ENCODE measurements at places on chromosomes 2 and 18.
A peak's percentile ranks its signal among the peaks of the same experiment; 100 is the strongest.

- DNase-seq: peak; percentile 17
Observed at GRCh38 chr2:71548646-71549425, 95.5 kb downstream of the DYSF start.

- no peak for DNase-seq
Observed at GRCh38 chr18:32920796-32921787, 148.3 kb upstream of the KLHL14 start.

- DNase-seq: peak; percentile 18
Observed at GRCh38 chr2:157149270-157149669, 108.2 kb upstream of the GALNT5 start.

GRCh38 chr2:215218587-215219577, 80.5 kb upstream of the ABCA12 start:
- DNase-seq: no peak

GRCh38 chr2:96551605-96552314, 15.2 kb downstream of the ARID5A start:
- DNase-seq: no peak

GRCh38 chr2:238113611-238114010, 13.5 kb downstream of the ESPNL start:
- DNase-seq: no peak

DNA sequence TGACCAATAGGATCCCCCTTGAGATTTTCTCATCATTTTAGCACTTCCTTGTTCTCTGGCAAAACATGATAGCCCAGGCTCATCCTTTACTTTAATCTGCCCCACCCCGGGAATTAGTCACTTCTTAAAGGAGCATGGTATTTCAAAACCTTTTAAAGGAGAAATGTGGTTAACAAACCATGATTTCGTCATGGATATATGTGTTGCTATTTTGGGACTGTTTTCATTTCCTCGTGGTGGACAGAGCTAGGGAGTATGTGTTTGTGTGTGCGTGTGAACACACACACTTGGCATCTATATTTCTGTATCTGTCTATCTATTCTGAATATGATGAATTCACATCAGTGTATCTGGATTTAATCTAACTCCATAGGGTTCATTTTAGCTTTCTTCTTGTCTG, 128.1 kb downstream of the BIRC6 start:
- DNase-seq: no peak

DNA sequence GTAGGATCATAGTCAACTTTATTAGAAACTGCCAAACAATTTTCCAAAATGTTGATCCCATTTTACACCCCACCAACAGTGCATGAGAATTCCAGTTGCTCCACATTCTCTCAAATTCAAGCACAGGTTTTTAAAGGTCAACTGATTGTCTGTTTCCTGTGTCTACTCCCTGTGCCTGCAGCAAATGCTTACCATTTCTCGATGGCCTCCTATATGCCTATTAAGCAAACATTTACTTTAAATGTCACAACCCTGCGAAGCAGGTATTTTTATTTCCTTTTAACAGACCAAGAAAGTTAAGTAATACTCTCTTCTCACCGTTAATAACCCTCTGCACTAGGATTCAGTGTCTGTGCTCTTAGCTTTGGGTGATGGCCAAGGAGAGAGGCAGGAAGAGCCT, 163.8 kb upstream of the EPB41L3 start:
- DNase-seq: no peak

DNA sequence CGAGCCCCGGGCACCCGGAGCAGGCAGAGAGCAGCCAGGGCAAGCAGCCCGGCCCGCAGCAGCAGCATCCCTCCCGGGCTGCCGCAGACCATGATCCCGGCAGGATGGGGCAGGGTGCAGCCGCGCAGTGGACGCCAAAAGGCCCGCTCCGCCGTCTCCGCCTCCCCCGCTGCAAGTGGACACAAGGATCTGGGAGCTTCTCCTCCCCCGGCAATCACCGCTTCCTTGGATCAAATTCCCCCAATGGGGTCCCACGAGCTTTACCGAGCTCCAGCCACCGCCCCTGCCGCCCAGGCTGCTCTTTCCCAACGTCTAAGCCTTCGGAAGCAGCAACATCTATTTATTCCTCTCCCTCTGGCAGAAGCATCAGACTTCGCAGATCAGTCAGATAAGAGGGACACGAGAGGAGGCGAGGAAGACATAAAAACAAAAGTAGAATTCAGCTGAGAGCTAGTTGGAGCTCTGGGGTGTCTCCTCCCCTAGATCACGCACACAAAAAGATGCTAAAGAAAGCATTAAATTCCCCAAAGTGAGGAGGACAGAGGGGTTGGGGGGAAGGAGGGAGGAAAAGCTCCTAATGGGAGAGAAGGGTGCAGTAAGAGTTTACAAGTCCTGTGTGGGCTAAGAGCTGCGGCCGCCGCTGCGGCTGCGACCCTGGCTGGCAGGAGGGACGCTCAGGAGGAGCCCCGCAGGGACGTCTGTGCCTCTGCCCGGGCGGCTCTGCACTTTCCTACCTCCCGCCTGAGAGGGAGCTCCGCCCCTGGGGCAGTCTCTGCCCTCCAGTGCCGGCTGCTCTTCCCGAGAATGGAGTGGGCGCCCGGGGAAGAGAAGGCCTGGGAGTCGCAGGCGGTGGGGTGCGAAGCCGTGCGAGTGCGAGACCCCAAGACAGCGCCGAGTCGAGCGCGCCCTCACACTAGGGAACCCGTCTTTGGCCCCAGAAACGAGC, at the start of gene FRZB:
TSS of gene FRZB (minus strand) at position 177 of the 946 bp plus-strand sequence. CDS start at position 92, 85 bp downstream.
- peak; percentile 72 for DNase-seq

DNA sequence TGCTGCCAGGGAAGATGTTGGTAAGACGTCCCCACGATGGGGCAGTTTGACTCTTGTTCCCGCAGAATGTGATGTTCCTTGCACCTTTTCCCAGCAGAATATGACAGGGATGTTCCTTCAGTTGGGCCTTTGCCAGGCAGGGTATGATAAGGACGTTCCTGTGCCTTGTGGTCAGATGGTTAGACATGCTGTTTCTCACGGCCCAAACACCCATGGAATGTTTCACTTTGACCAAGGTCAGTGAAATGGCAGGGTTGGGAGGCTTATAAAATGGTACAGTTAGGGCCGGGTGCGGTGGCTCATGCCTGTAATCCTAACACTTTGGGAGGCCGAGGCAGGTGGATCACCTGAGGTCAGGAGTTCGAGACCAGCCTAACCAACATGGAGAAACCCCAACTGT, 40.3 kb upstream of the YPEL5 start:
- DNase-seq: no peak

DNA sequence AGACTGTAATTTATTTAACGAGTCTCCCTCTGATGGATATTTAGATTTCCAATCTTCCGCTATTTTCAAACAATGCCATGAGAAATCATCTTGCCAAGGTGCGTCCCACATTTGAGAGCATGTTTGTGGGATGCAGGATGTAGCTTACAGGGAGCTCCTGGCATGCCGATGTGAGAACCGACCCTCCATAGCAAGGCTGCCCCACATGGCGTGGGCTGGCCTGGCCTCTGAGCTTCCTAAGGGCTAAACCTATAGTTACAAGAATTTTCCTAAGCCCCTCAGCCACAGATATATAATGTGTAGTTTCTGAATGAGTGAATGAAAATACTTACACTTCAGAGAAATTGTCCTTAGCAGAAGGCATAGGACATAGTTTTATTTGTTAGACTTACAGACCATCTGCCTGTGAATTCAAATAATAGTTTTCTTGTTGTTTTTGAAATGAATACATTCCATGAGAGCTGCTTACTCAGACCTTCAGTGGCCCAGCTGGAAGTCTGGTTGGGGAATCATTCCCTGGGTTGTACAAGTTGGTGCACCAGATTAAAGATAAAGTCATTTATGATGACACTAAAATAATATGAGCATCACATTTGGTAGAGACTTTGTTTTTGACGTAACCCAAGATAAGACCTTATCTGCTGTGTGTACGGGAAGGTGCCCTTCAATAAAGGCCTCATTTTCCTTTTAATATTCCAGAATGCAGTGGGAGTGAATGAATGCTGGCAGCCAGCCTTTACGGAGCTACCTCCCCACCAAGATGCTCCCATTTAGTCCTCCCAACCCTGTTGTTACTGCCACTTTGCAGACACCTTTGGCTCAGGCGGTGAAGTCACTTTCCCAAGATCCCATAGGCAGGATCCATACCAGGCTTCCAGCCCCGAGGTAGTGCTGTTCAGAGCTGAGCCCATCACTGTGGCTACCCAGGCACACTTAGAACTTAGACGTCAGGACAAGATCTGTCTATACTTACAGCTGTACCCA, 107.1 kb downstream of the GLI2 start:
- DNase-seq: no peak

- no peak for DNase-seq
Observed at GRCh38 chr2:216029416-216030129, 16.2 kb upstream of the MREG start.

- no peak for DNase-seq
Observed at GRCh38 chr2:84732897-84733778, 147.7 kb downstream of the TRABD2A start.

- DNase-seq: peak; percentile 84
Observed at GRCh38 chr2:154452906-154453493, 245.5 kb upstream of the KCNJ3 start.

DNA sequence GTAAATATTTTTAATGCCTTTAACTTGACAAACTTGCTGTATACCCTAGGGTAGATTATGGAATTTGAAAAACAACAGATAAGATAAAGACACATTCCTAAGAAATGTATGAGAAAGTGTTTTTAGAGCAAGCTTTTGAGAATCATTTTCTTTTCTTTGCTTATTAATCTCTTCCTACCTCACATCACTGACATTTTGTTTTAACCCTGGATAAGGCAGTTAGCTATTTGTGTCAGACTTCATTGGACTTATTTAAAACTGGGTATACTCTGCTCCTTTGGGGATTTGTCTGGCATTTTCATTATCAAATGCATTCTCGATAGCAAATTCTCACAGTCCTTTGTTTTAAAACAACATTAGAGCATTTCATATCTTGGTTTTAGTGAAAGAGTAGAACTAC, 17.2 kb downstream of the EML4 start:
- no peak for DNase-seq

GRCh38 chr2:207227062-207227748, 61.5 kb upstream of the KLF7 start:
- DNase-seq: no peak

DNA sequence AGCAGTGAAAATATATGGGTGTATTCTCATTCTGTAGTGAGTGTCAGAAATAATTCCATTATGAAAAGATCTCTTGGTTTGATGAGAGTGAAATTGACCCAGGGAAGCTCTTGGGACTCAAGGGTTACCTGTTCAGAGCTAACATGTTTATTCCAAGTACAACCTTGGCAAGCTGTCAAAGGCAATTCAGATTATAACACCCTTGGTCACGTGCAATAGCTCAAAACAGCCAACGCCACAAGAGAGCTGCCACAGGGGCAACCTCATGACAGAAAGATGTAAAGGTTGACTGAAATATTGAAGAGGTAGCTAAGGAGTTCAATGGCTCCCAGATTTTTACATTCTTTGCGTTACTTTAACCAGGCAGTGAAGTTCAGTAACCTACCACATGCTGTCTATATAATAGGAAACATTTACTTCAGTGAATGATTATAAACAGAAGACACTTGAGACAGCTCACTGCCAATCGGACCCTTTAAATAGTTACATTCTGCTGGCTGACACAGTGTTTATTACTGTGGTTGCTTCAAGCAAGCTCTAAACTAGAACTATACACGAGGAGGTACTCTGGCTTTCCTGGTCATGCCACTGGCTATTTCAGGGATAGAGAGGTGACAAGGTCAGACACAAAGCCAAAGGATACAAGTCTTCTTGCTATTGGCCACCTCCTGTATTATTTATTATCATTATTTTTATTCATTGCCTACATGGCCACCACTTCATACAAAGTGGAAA, 187.3 kb downstream of the PID1 start:
- DNase-seq: peak; percentile 62

DNA sequence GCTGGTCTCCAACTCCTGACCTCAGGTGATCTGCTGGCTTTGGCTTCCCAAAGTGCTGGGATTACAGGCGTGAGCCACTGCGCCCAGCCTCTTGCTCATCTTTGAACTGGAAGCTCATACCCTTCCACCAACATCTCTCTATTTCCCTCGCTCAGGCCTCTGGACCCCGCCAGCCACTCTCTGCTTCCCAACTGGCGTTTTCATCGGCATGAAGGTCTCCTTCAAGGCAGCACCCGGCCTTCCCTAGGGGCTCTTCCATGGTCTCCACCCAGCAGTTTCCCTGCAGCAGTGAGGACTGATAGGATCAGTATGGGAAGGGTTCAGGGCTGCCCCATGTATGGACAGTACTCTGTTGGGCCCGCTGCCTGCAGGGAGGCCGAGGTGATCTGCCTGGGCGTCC, 65.8 kb upstream of the HS6ST1 start:
- no peak for DNase-seq

- no peak for DNase-seq
Observed at GRCh38 chr2:31606509-31606908, 25.8 kb upstream of the SRD5A2 start.

GRCh38 chr2:216918088-216918680, 58.3 kb upstream of the TNP1 start:
- DNase-seq: no peak

GRCh38 chr2:55772109-55772980, 78.7 kb upstream of the PNPT1 start:
- DNase-seq: no peak

GRCh38 chr2:87403893-87404175, 344.1 kb upstream of the PLGLB2 start:
- DNase-seq: no peak

- DNase-seq: no peak
Observed at GRCh38 chr2:102540882-102541281, 67.9 kb downstream of the SLC9A4 start.

DNA sequence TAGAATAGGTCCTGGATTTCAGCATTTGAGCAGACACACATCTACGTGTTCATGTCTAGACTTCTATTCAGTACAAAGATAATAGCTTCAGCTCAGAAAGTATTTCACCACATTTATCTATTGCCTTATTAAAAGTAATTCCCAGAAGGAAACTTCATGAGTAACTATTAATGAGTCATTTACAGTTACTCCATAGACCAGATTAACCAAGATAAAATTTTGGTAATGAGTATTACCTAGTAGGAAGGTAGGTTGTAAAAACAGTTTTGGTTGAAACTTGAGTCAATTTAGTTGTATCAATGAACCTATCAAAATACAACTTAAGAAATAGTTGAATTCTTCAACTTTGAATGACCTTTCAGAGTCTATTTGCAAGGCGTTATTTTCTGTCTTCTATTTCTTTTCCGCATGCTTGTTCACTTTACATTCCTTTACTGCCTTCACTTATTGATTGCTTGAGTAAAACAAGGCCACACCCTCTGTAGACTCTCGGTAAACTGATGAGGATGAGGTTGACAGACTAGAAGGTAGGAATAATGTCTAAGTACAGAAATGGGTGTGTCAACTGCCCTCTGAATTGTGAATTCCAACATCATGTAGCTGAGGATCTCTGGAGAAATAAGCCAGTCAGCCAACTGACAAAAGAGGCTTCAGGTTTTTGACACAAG, 1165.6 kb upstream of the ZEB2 start:
- no peak for DNase-seq

DNA sequence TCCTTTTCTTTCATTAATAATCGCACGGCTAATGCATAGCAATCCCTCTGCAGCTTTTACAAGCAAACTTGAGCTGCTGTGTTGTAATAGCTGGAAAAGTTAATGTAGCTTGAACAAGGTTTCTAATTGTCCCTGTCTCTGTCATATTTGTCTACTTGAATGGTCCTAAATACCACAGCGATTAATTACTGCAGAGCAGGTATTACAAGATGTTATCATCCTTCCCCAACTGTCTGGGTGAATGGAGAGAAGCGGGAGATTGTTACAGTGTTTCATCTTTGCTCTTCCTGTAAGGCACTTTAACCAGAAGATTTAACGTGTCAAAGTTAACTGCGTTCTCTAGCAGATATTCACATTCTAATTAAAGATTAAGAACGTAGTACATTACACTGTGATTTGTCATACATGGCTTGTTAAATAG, 422.2 kb upstream of the POU3F3 start:
- DNase-seq: peak; percentile 50

Data from NCI-H748 treated with DMSO at 0.1 percent for 48 hours (cell line).